ENCODE measurements at places on chromosomes 6 and 20. TPM values are rescaled to one million over a fixed set of nuclear protein-coding genes. Genes with fewer than 3 reads are reported as not detected.

TCF21 gene
- not detected for total RNA-seq

DNA sequence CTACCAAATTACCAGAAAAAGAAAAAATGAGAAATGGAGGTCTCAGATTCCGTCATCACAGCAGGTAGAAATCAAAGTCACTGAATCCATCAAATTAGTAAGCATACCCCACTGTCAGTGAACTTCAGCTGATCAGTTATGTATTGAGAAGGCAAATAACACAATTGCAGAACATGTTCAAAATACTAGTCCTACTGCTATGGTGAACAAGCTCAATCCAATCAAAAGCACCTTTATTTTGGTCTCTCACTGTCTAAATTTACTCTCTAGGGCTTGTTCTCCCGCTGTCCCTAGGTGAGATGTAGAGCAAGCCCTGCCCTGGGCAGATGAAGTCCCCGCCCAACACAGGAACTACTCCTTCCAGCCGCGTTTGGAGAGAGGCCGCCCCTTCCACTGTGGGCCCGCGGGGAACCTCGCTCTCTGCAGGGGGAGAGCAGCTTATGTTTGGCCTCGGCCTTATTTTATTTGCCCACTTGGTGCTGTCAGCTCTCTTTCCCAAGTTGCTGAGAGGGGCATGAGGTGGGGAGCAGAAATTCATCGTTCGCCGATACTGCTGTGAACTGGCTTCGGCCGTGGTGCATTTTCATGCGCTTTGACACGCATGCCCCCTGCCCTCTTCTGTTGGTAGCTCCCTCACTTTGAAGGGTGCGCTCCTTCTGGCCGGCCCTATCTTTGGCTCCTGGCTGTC lies 14.3 kb upstream of the MAP1LC3A start:
- no peak overlapping the region for H3K27ac ChIP-seq
- no peak overlapping the region for H3K4me3 ChIP-seq
- DNase-seq = no peak
- peaks cover 33% of the 10 kb centered on the region for H3K36me3 ChIP-seq
- no peaks in the 10 kb centered on the region for H3K4me1 ChIP-seq
- no peaks in the 10 kb centered on the region for H3K27me3 ChIP-seq

DNA sequence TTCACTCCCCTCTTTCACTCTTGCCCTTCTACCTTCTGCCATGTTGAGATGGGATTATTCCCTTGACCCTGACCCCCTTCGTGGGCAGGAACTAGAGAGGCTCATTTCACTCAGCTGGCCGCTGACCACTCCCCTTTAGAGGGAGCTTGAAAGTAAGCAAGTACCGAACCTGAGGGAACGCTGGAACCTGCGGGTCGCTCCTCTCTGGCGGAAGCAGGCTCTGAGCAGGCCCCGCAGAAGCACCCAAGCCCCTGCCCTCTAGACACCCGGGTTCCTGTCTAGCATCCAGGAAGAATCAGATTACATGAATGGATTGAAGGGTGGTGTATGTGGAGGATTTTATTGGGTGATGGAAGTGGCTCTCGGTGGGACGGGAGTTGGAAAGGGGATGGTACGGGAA lies 11.9 kb upstream of the MYCT1 start:
- no peaks in the 10 kb centered on the region for H3K4me1 ChIP-seq
- H3K36me3 ChIP-seq = no peaks in the 10 kb centered on the region
- H3K4me3 ChIP-seq = no peak overlapping the region
- DNase-seq = no peak
- H3K27ac ChIP-seq = no peak overlapping the region
- H3K27me3 ChIP-seq = no peaks in the 10 kb centered on the region

DNA sequence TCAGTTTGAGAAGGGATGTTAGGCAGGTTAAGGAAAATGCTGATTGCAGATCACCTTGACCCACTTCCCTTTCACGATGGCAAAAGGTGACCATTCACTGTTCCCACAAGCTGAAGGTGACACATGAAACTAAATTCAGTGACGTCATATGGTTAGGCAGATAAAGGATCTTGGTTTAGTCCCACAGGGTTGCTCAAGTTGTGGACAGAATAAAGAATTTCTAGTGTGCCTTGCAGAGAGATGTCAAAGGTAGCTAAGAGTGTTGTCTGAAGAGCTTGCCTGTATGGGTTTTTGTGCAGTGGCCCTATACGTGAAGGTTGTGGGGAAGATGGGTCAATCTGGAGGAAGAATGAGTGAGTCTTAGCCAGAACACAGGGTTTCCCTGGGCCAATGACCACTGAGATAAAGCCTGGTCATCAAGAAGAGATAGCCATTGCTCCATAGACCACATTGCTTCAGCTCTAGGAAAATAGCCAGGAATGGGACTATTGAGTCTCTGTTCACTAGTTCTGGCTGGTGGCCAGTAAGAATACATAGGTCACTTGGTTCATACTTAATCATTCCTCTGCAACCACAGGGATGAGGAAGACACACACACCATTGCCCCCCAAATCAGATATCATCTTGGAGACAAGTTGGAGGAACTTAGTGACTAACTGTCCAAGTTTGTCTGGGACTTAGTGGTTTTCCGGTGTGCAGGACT lies 148.5 kb upstream of the ATXN1 start:
- H3K4me1 ChIP-seq = peaks cover 17% of the 10 kb centered on the region
- no peak for DNase-seq
- H3K27me3 ChIP-seq = no peaks in the 10 kb centered on the region
- H3K27ac ChIP-seq = no peak overlapping the region

TMEM200A gene
- total RNA-seq = 6.4 TPM

DNA sequence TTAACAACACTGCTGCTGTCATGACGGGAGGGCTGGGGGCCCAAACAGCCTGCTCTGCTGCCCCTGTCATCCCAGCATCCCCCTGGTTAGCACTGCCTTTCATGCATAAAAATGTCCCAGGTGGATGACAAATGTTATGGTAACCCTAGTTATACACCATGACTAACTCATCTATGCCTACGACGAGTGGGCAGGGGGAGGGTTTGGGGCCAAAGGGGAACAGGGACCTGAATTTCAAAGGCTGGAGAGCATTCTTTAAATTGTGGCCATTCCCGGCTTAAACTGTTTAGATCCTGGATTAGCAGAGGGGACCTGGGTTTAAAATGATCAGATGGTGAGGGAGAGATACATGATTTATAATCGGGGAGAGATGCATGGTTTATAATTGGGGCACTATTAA lies 24.4 kb downstream of the GNAS-AS1 start:
- no peak for DNase-seq
- H3K36me3 ChIP-seq = no peaks in the 10 kb centered on the region
- no peak overlapping the region for H3K4me3 ChIP-seq
- H3K27me3 ChIP-seq = no peaks in the 10 kb centered on the region
- H3K27ac ChIP-seq = no peak overlapping the region

- H3K4me1 ChIP-seq = no peaks in the 10 kb centered on the region
- H3K36me3 ChIP-seq = no peaks in the 10 kb centered on the region
- no peak overlapping the region for H3K4me3 ChIP-seq
- H3K27me3 ChIP-seq = no peaks in the 10 kb centered on the region
- no peak overlapping the region for H3K27ac ChIP-seq
These were observed 433.7 kb upstream of the HSF2 start for GRCh38 chr6:121965739-121966138.

MLN gene
- total RNA-seq = not detected

- no peak overlapping the region for H3K4me3 ChIP-seq
- H3K27me3 ChIP-seq = no peaks in the 10 kb centered on the region
- no peak overlapping the region for H3K27ac ChIP-seq
- H3K36me3 ChIP-seq = peaks cover 4% of the 10 kb centered on the region
- peaks cover 10% of the 10 kb centered on the region for H3K4me1 ChIP-seq
These were observed 46.0 kb downstream of the RNF217 start for GRCh38 chr6:125008261-125008703.

DNA sequence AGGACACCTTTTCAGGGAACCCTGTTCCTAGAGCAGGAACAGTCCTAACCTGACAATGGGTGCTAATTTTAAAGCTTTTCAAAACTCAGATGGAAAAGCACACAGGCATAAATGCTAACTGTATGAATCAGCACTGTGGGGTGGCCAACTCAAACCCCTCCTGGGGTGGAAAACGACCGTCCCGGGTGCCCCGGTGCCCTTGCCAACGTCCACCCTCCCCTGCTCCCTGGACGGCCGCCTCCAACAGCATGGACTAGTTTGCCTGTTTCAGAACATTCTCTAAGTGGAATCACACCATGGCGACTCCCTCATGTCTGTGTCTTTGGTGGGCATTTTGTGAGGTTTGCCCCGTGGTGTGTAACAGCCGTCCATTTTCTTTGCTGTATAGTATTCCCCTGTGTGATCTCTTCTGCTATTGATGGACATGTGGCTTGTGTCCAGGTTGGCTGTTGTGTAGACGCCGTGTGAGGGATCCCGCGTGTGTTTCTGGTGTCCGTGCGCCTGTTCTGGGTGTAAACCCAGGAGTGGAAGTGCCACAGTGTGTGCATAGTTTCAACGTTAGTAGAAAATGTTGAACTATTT lies 5.8 kb downstream of the COL20A1 start:
- H3K36me3 ChIP-seq = no peaks in the 10 kb centered on the region
- no peak overlapping the region for H3K27ac ChIP-seq
- H3K4me3 ChIP-seq = no peak overlapping the region
- H3K27me3 ChIP-seq = peaks cover 49% of the 10 kb centered on the region
- no peaks in the 10 kb centered on the region for H3K4me1 ChIP-seq

CCN5 gene
- not detected for total RNA-seq

FOXS1 gene
- 1.5 TPM for total RNA-seq

Data from SJSA1 (cell line).